ENCODE measurements at places on chromosomes 6 and 20.

GRCh38 chr6:1382331-1382882 is 7.0 kb upstream of the FOXF2 start:
- DNase-seq: no peak

DNA sequence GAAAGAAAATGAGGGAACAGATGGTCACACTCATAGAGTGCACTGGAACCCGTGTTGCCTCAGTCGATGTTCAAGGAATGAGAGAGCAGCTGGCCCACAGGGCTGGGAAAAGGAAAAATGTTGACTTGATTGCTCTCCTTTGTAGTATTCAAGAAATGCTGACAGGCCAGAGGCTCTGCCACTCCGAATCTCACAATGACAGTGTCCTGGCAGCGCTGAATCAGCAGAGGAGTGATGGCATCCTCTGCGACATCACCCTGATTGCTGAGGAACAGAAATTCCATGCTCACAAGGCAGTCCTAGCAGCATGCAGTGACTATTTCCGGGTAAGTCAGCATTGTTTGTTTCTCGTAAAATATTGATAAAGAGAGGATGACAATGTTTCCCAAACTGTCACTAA is 51.3 kb downstream of the KLHL32 start:
- DNase-seq: no peak

DNA sequence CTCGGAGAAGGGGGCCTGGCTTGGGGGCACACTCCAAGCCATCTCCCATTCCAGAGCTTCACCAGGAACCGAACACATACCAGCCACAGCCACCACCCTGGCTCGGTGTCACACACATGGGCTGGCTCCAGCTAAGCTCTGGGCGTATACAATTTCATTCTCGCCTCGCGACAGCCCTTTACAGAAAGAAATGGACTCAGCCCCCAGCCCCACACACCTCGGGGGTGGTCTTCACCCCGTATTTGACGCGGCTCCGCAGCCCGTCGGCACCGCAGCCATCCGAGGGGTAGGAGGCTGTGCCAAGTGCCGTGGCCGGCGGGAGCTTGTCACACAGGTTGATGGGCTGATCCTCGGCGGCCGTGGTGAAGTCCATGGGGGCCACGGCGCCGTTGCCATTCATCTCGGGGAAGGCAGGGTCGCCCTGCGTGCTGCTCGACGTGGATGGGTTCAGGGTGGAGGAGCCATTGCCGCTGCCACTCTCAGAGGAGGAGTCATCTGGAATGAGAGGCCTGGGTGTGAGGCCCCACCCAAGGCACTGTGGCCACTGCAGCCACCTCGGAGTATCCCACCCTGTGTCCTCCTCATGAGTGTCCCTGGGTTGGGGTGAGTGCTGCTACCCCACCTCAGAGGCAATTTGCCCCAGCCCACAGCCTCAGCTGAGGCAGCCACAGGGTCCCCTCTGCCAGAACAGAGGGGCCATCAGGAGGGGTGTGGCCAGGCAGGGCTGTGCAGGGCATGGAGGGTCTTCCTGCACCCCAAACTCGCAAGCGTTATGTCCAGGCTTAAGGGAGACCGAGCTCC is 98.0 kb downstream of the ASXL1 start:
- DNase-seq: no peak

- no peak for DNase-seq
These were observed 370.0 kb upstream of the CNR1 start for GRCh38 chr6:88536071-88536625.

DNA sequence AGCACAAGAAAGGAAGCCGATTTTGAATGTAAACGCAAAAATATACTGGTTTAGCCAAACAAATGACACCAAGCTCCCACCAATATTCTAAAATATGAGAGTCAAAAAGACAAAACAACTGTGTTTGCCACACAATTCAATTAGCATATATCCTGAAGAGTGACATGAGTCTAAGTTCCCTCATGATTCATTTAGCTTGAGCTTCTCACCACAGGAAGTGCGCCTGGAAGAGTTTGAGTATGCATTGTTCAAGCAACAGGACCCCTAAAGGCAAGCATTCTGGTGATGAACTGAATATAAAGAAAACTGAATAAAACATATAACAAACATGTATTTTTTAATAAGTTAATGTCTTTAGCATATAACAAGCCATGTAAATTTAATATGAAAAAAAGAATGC is 115.2 kb upstream of the RUNX2 start:
- no peak for DNase-seq

GRCh38 chr20:59331721-59332329 is 31.4 kb downstream of the EDN3 start:
- DNase-seq: no peak

GRCh38 chr6:101845172-101845571 is 451.7 kb downstream of the GRIK2 start:
- no peak for DNase-seq

- DNase-seq: no peak
These were observed 197.9 kb downstream of the TFAP2C start for GRCh38 chr20:56826705-56827665.

DNA sequence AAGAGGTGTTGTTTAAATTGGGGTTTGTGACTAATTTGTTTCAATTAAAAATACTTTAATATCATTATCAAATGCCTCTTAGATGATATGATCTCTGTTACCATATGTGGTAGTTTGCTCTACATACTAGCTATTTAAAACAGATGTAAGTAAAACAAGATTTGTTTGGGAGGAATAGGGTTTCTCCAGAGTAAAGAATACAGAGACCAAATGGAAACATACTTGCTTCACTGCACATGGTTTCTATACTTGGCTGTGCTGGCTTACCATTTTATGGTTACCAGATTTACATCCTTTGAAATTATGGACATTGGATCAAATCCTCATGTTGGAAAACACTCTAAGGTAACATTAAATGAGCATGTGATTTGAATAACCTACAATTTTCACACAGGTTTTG is 588.3 kb downstream of the CD109 start:
- no peak for DNase-seq

All from anterior cingulate cortex (tissue), 58 donors.